ENCODE measurements at places on chromosomes 2 and 18.
A peak's percentile ranks its signal among the peaks of the same experiment; 100 is the strongest.

- H3K27ac ChIP-seq: no peak overlapping the region
- H3K4me1 ChIP-seq: peaks cover 36% of the 10 kb centered on the region
- no peak overlapping the region for H3K4me3 ChIP-seq
Observed at GRCh38 chr2:233346930-233347329, 7.4 kb upstream of the DGKD start.

DNA sequence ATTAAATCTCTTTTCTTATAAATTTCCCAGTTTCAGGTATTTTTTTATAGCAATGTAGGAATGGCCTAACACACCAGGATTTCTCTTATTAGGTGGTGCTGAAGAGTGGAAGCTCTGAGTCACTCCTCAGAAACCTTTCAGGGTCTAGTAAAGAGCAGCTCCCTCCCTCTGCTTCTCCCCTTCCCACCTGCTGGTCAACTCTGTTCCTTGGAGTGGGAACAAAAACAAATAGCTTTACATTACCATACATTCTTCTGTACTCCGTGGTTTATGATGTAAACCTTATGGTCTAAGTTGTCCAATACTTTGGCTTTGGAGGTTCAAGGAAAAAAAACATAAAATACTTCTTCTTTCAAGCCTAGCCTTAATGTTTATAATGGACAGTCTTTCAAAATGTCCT, 2.7 kb upstream of the IL1R1 start:
- H3K4me1 ChIP-seq: peaks cover 57% of the 10 kb centered on the region
- H3K36me3 ChIP-seq: peaks cover 37% of the 10 kb centered on the region
- H3K4me3 ChIP-seq: no peak overlapping the region
- peaks cover 41% of the 10 kb centered on the region for H3K27me3 ChIP-seq
- DNase-seq: no peak

GRCh38 chr2:201132518-201132917, 16.6 kb downstream of the CFLAR start:
- no peak for DNase-seq
- peaks cover 67% of the 10 kb centered on the region for H3K4me1 ChIP-seq
- peak overlapping the region; percentile 95 for H3K4me3 ChIP-seq
- peak overlapping the region; percentile 94 for H3K27ac ChIP-seq
- H3K36me3 ChIP-seq: peaks cover 62% of the 10 kb centered on the region
- no peaks in the 10 kb centered on the region for H3K27me3 ChIP-seq

- no peak overlapping the region for H3K4me3 ChIP-seq
- H3K4me1 ChIP-seq: no peaks in the 10 kb centered on the region
Observed at GRCh38 chr2:5985536-5986385, 293.6 kb downstream of the SOX11 start.

DNA sequence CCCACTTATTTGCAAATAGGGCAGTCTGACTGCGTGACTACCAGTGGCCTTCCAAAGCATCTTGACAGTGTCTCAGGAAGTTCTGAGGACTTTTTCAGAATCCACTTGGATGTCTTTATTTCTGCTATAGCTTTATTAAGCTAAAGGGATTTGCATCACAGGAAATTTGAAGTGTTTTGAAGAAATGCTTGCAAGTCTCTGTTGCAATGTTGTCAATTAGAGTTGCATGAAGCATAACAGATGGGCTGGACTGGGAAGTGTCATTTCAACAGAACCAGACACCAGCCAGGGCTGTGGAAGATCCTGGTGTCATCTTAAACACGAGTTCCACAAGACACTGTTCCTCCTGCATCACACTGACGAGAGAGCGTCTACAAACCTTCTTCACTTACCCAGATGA, 224.5 kb downstream of the EN1 start:
- H3K27ac ChIP-seq: no peak overlapping the region
- H3K4me3 ChIP-seq: no peak overlapping the region
- no peak for DNase-seq

DNA sequence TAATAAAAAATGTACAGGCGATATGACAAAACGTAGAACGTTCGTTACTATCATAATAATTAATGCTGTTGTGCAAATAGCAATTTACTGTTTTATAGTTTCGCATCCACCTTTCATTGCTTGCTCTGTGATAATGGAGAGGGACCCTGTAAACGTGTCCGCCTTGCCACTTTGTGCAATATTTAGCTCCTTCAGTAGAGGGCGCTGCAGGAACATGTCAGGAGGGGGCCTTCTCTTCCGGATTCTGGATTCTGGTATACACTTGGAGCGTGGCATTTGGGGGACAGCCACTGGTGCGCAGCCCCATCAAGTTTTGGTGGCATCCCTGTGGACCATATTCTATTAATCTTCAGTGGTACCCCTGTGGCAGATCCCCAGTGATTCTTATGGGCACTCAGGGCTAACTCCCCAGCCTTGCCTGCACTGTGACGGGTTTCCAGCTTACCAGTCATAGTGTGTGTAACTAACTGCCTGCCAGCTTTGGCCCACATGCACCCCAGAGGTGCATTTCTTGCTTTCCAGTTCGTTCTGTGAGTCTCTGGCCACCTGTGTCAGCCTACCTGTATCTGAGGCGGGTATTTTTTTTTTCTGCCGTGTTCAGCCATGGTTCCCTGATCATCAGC, 140.3 kb downstream of the CYRIA start:
- peak; percentile 20 for DNase-seq
- H3K27ac ChIP-seq: no peak overlapping the region
- H3K4me1 ChIP-seq: no peaks in the 10 kb centered on the region
- H3K27me3 ChIP-seq: peaks cover 12% of the 10 kb centered on the region
- H3K36me3 ChIP-seq: no peaks in the 10 kb centered on the region
- H3K4me3 ChIP-seq: no peak overlapping the region

DNA sequence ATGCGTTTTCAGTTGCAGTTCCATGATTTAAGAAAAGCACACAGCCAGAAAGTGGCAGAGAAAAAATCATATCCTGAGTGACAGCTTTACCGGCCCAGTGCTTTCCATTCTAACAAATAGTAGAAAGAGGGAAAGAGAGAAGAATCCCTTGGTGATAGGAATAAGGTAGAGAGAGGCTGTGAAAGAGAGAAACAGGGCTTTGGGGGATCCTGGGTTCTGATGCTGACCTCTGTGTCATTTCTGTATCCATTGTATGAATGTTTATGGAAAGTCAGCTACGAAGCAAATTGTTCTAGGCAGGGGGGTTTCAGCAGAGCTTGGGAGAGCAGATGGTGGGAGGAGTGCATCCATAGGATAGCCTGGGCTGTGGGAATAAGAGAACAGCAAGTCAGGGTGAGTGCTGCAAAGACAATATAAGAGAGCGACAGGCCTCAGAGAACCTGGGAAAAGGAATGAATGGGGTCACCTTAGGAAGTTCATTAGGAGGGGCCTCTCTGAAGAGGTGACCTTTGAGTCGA, 203.4 kb upstream of the TNP1 start:
- peak overlapping the region; percentile 4 for H3K27ac ChIP-seq
- H3K4me3 ChIP-seq: no peak overlapping the region
- no peak for DNase-seq
- H3K27me3 ChIP-seq: peaks cover 14% of the 10 kb centered on the region

- H3K4me3 ChIP-seq: no peak overlapping the region
- H3K36me3 ChIP-seq: no peaks in the 10 kb centered on the region
- H3K4me1 ChIP-seq: no peaks in the 10 kb centered on the region
- no peak overlapping the region for H3K27ac ChIP-seq
Observed at GRCh38 chr2:239459606-239460005, 58.8 kb upstream of the HDAC4 start.

- no peaks in the 10 kb centered on the region for H3K27me3 ChIP-seq
- H3K4me3 ChIP-seq: no peak overlapping the region
- H3K4me1 ChIP-seq: no peaks in the 10 kb centered on the region
Observed at GRCh38 chr18:10354241-10354811, 100.1 kb upstream of the APCDD1 start.

- peaks cover 5% of the 10 kb centered on the region for H3K36me3 ChIP-seq
- H3K27me3 ChIP-seq: peaks cover 7% of the 10 kb centered on the region
- no peak overlapping the region for H3K27ac ChIP-seq
- H3K4me1 ChIP-seq: peaks cover 65% of the 10 kb centered on the region
- no peak overlapping the region for H3K4me3 ChIP-seq
- no peak for DNase-seq
Observed at GRCh38 chr2:8298783-8299182, 383.1 kb upstream of the ID2 start.

GRCh38 chr18:10015941-10016819, 102.4 kb downstream of the VAPA start:
- H3K4me1 ChIP-seq: peaks cover 9% of the 10 kb centered on the region
- H3K36me3 ChIP-seq: no peaks in the 10 kb centered on the region
- H3K4me3 ChIP-seq: no peak overlapping the region
- no peak for DNase-seq
- no peaks in the 10 kb centered on the region for H3K27me3 ChIP-seq
- H3K27ac ChIP-seq: no peak overlapping the region

DNA sequence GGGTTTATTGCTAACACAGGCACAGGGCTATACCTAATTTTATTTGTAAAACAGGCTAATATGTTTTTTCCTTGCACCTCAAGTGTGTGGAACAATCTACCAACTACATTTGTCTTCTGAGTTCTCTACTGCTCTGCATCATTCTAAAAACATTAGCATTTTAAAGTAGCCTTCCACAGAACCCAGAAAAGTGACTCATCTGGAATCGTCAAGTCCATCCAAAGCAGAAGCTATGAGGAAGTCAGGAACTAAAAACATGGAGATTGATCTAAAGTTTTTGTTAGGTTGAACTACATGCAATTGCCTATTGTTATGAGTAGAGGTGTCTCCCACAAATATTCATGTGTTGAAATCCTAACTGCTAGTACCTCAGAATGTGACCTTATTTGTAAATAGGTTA, 70.9 kb downstream of the SUCLG1 start:
- no peak overlapping the region for H3K4me3 ChIP-seq
- H3K36me3 ChIP-seq: no peaks in the 10 kb centered on the region
- peaks cover 29% of the 10 kb centered on the region for H3K27me3 ChIP-seq
- H3K27ac ChIP-seq: no peak overlapping the region
- no peak for DNase-seq
- no peaks in the 10 kb centered on the region for H3K4me1 ChIP-seq

GRCh38 chr18:9449600-9450414, 25.5 kb upstream of the RALBP1 start:
- H3K36me3 ChIP-seq: no peaks in the 10 kb centered on the region
- peaks cover 16% of the 10 kb centered on the region for H3K27me3 ChIP-seq
- peaks cover 3% of the 10 kb centered on the region for H3K4me1 ChIP-seq
- no peak overlapping the region for H3K4me3 ChIP-seq

DNA sequence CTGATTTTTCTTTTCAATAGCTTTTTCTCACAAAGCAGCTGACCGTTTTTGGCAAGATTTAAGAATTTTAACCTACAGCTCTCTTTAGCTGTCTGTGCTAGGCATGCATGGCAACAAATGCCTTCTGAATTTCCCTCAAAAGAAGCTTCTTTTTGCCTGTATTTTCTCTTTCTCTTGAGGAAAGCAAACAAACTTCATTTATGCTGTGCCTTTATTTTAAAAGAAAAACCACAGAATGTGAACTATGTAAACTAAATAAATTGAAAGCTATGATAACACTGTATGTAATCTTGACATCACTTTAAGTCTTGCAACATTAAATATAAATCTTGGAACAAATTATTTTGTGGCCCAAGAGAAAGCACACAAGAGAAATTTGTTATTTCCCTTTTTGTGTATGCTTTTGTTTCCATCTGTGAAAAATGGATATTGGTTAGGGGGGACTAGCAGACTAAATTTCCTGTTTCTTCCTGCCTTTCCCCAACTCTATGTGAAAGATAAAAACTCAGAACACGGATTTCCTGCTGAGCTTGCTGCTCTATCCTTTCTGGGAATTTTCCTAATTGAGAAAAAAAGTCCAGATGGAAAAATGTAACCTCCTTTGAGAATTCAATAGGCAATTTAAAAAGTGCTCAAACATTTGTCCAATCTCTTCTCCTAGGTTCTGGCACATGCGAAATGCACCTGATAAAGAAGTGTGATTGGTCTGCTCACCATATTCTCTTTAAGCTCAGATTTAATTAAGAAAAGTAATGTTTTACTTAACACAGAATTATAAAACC, 20.9 kb upstream of the TFPI start:
- peaks cover 2% of the 10 kb centered on the region for H3K27me3 ChIP-seq
- H3K4me1 ChIP-seq: no peaks in the 10 kb centered on the region
- H3K27ac ChIP-seq: no peak overlapping the region
- no peak overlapping the region for H3K4me3 ChIP-seq
- no peaks in the 10 kb centered on the region for H3K36me3 ChIP-seq

DNA sequence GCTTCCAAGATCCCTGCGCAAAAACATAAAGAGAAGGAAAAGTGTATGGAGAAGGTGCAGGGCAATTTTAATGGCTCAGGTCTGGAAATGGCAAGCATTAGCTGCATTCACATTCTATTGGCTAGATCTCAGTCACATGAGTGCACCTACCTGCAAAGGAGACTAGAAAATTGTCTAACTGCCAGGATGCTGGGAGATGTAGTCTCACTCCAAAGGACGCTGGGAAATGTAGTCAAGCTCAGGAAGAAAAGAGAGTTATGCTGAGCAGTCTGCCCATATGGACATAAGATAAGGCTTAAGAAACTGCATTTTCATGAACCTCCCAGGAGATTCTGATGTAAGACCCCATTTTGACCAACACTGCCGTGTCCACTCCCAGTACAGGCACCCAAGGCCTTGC, 9.5 kb upstream of the KLHL29 start:
- peaks cover 16% of the 10 kb centered on the region for H3K27me3 ChIP-seq
- H3K27ac ChIP-seq: no peak overlapping the region
- H3K4me3 ChIP-seq: no peak overlapping the region
- H3K4me1 ChIP-seq: peaks cover 5% of the 10 kb centered on the region
- no peaks in the 10 kb centered on the region for H3K36me3 ChIP-seq
